ENCODE measurements at places on chromosomes 1 and 21. TPM values are rescaled to one million over a fixed set of nuclear protein-coding genes. Genes with fewer than 3 reads are reported as not detected.

- H3K4me3 ChIP-seq: no peak overlapping the region
- no peaks in the 10 kb centered on the region for H3K4me1 ChIP-seq
- DNase-seq: peak; percentile 91
- H3K27ac ChIP-seq: peak overlapping the region; percentile 95
- H3K36me3 ChIP-seq: no peaks in the 10 kb centered on the region
- H3K27me3 ChIP-seq: no peaks in the 10 kb centered on the region
Observed at GRCh38 chr1:26999440-26999987, 6.0 kb downstream of the TRNP1 start.

- no peaks in the 10 kb centered on the region for H3K4me1 ChIP-seq
- DNase-seq: no peak
- no peaks in the 10 kb centered on the region for H3K36me3 ChIP-seq
- H3K27me3 ChIP-seq: no peaks in the 10 kb centered on the region
- H3K27ac ChIP-seq: peak overlapping the region; percentile 92
Observed at GRCh38 chr1:91022518-91022929, 689 bp upstream of the ZNF644 start.

- H3K4me1 ChIP-seq: no peaks in the 10 kb centered on the region
- no peaks in the 10 kb centered on the region for H3K36me3 ChIP-seq
- no peak overlapping the region for H3K27ac ChIP-seq
- no peak overlapping the region for H3K4me3 ChIP-seq
Observed at GRCh38 chr1:65658122-65658521, 134.6 kb upstream of the PDE4B start.

DNA sequence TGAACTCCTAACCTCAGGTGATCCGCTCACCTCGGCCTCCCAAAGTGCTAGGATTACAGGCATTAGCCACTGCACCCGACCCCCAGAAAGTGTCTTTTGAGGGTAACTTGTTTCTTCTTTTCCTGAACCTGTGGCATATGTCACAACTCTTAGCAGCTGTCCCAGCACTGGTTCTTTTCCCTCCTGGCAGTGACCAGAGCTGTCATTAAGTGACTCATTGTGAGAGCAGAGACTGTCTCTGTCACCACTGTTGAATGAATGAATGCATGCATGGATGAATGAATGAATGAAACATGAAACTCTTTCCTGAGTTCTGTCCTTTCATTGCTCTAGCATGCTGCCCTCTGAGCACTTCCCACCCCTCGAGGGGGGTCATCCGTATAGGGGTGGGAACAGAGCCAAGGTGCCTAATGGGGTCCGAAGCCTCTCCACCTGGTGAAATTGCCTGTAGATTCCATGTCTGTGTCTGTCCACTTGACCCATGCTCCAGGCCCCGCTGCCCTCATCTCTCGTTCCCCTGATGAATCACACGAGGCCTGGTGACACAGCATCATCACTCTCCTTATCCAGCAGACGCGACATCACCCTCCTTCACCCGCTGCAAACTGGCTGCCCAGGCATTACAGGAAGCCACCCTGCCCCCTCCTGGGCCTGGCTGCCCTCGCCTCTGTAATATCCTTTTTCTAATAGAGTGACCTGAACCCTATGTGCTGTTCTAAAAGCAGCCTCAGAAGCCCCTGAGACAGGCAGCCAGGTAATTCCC, 75.0 kb downstream of the IGSF21 start:
- DNase-seq: no peak
- no peaks in the 10 kb centered on the region for H3K36me3 ChIP-seq
- H3K27me3 ChIP-seq: no peaks in the 10 kb centered on the region
- H3K27ac ChIP-seq: no peak overlapping the region
- H3K4me1 ChIP-seq: no peaks in the 10 kb centered on the region

DNA sequence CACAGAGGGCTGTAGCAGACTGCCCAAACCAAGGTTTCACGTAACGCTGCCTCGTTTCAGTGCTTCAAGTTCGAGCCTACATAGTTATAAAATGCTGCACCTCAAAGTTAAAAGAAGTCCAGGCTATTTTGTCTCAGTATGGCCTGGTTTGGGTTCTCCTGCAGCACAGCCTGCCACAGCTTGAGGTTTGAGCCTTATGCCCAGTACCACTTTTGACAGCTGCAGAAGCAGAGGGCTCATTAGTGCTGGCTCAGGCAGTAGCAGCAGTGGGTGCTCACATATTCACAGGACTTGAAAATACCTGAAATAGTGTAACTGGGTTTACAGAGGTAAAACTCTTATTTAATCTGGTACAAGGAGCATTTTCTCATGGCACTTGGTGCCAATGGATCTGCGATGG, 15.3 kb downstream of the SPATA46 start:
- no peaks in the 10 kb centered on the region for H3K27me3 ChIP-seq
- H3K4me1 ChIP-seq: no peaks in the 10 kb centered on the region
- H3K4me3 ChIP-seq: no peak overlapping the region
- DNase-seq: no peak
- H3K27ac ChIP-seq: no peak overlapping the region

DNA sequence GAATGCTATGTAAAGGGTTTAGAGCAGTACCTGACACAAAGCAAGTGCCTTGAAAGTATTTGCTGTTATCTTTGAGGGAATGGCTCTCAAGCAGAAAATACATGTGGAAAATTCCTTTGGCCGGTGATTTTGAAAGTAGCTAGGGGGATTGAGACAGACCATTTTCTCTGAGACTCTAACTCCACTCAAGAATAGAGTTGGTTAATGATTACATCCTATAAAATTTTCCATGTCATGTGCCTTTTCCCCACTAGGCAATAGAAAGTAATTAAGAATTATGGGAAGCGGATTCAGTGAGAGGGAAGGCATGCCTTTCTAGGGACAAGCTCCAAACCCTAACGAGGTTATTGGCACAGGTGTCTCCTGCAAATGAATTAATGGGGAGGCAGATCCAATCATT, 276.0 kb downstream of the GPATCH2 start:
- no peaks in the 10 kb centered on the region for H3K36me3 ChIP-seq
- H3K27me3 ChIP-seq: no peaks in the 10 kb centered on the region
- DNase-seq: no peak
- no peak overlapping the region for H3K27ac ChIP-seq
- no peaks in the 10 kb centered on the region for H3K4me1 ChIP-seq

- no peak overlapping the region for H3K27ac ChIP-seq
- no peak for DNase-seq
- H3K36me3 ChIP-seq: no peaks in the 10 kb centered on the region
Observed at GRCh38 chr1:167292216-167292615, 71.5 kb downstream of the POU2F1 start.

DNA sequence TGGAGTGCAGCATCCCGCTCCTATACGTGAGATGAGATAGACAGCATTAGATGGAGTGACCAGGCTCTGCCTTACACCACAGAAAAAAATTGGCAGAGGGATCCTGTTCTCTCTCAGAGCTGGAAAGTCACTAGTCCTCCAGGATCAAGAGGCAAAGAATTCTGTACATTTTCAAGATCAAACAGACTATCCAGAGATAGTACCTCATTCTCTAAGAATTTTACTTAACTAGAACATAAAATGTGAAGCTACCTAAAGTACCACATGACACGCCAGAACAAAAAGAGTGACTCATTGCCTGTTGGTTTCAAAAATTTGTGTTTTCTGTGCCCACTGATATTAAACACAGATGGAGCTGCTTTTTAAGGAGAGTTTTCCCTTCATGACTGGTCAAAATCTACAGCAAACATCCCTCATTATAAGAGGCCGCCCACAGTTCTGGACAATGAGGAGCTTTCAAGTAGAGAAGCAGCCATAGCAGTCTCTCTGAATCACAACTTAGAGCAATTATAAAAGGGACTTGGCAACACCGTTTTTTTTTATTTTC, 32.3 kb downstream of the CD160 start:
- H3K36me3 ChIP-seq: peaks cover 13% of the 10 kb centered on the region
- no peaks in the 10 kb centered on the region for H3K4me1 ChIP-seq
- H3K4me3 ChIP-seq: no peak overlapping the region
- no peak for DNase-seq
- H3K27me3 ChIP-seq: no peaks in the 10 kb centered on the region
- no peak overlapping the region for H3K27ac ChIP-seq

DNA sequence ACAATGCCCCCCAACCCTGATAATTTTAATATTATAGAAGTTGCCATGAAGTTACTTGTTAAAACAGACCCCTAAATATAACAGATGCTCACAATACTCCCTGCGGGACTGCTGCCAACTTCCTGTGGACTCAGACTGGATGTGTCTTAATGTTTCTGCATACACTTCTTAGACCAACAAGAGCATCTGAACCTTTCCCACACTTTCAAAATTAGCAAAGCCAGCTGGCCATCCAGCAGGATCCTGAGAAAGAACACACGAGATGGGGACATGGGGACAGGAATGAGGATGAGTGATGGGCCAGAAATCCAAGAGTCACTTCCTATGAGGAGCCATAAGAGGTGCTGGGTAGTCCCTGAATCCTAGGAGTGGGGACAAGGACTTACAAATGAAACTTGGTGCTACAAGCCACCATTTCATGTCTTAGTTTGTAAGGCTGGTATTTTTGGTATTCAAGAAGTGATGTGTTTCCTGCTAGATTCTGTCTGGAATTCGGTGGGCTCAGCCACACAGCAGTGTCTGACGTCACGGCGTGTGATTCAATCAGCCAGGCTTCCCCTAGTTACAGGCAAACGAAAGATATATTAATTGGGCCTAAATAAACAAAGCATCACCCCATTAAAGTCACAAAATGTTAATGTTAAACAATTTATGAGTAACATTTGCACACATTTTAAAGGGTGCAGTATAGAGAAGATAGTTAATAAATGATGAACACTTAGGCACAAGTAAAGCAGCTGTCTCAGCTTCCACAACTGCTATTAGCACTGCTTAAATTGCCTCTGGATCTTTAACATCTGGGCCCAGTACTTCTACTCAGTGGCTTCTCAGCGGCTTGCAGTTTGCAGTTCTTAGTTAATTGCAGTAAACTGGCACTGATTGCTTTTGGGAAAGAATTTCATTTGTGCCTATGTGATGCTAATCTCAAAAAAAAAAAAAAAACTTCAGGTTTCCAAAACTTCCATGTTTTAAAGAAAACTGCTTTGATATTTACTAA, 41.2 kb upstream of the RGS8 start:
- no peak overlapping the region for H3K27ac ChIP-seq
- H3K4me3 ChIP-seq: no peak overlapping the region
- DNase-seq: no peak
- no peaks in the 10 kb centered on the region for H3K27me3 ChIP-seq
- H3K4me1 ChIP-seq: no peaks in the 10 kb centered on the region

- no peaks in the 10 kb centered on the region for H3K4me1 ChIP-seq
- no peaks in the 10 kb centered on the region for H3K36me3 ChIP-seq
- DNase-seq: no peak
- H3K4me3 ChIP-seq: no peak overlapping the region
- no peaks in the 10 kb centered on the region for H3K27me3 ChIP-seq
Observed at GRCh38 chr1:195327361-195327760, 1280.9 kb downstream of the KCNT2 start.

DNA sequence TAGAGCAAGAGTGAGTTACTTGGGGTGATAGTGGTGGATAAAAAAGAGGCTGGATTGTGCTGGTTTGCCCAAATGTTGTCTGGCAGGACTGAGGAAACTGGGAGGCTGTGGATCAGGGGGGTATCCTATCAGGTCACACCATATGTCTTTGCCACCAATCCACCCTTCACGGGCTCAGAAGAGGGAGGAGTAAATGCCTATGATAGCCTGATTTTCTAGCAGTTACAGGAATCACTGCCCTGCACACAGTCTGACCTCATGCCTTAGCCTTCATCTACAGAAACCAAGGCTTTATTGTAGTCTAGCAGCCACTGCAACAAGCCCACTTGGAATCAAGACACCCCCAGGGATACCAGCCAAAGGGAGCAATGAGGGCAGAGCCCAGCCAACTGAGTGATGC, 51.8 kb downstream of the ATP1A1 start:
- no peak overlapping the region for H3K4me3 ChIP-seq
- H3K27ac ChIP-seq: no peak overlapping the region
- no peaks in the 10 kb centered on the region for H3K27me3 ChIP-seq
- H3K36me3 ChIP-seq: no peaks in the 10 kb centered on the region
- no peak for DNase-seq

GRCh38 chr1:8718850-8719361, 98.5 kb downstream of the RERE start:
- no peak for DNase-seq
- H3K36me3 ChIP-seq: no peaks in the 10 kb centered on the region
- H3K27ac ChIP-seq: no peak overlapping the region
- H3K4me3 ChIP-seq: no peak overlapping the region
- no peaks in the 10 kb centered on the region for H3K27me3 ChIP-seq

- DNase-seq: peak; percentile 45
- no peaks in the 10 kb centered on the region for H3K4me1 ChIP-seq
- no peak overlapping the region for H3K4me3 ChIP-seq
Observed at GRCh38 chr1:1208713-1209433, 2.5 kb upstream of the TNFRSF18 start.

DNA sequence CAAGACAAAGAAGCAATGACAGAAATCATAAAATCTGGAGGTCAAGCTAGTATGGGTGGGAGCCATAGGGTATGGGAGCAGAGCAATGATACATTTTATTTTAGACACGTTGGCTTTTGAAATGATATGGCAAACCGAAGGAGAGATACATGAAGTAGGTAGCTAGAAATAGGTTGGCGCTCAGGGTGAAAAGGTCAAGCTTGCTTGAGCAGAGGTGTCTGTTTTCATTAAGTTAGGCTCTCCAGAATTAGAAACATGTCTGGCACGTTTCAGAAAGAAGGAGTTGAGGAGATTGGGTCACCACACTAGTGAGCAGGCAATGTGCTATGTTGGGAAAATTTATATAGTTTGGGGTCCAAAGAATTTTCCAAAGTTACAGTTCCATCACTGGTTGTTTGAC, 151.4 kb downstream of the AMY1C start:
- no peak overlapping the region for H3K27ac ChIP-seq
- no peaks in the 10 kb centered on the region for H3K36me3 ChIP-seq
- DNase-seq: no peak
- no peaks in the 10 kb centered on the region for H3K27me3 ChIP-seq

DNA sequence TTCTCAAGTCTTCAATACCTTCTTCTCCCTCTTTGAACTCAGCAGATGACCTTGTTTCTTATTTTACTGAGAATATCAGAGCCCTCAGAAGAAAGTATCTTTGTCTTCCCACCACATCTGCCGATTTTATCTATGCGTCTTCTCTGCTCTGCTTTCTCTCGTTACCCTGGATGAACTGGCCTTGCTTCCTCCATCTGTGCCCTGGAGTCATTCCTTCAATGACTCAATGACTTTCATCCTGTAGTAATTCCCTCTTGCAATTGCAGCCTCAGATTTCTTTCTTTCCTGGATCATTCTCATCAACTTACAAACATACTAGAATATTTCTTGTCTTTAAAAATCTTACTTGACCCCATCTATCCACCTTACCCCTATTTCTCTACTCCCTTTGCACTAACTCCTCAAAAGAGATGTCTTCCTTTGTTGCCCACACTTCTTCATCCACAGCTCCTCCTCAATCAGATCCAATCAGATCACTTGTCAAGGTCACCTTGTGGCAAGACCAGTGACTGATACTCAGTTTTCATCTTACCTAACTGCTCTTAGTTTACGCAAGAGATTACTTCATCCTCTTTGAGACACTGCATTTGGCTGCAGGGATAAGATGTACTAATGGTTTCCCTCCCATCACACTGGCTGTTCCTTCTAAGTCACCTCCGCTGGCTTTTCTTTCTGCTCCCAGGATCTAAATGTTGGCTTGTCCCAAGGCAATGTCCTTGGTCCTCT, 8.2 kb upstream of the TGFBR3 start:
- H3K36me3 ChIP-seq: no peaks in the 10 kb centered on the region
- DNase-seq: no peak
- H3K27me3 ChIP-seq: no peaks in the 10 kb centered on the region
- H3K27ac ChIP-seq: no peak overlapping the region
- no peaks in the 10 kb centered on the region for H3K4me1 ChIP-seq

The PADI1 gene
- total RNA-seq: not detected

The BMP8A gene
- total RNA-seq: not detected

The CELA3A gene
- total RNA-seq: 5.2 TPM

The ALPL gene
- total RNA-seq: 6.7 TPM

The GFI1 gene
- 1.9 TPM for total RNA-seq

The GJB5 gene
- not detected for total RNA-seq

The S100A16 gene
- 83.4 TPM for total RNA-seq

The KLHDC9 gene
- 2.5 TPM for total RNA-seq

The MIXL1 gene
- 0.19 TPM for total RNA-seq
